ENCODE measurements at places on chromosomes 1 and 21.
A peak's percentile ranks its signal among the peaks of the same experiment; 100 is the strongest.

- peak; percentile 98 for DNase-seq
Measured at GRCh38 chr1:203206129-203206687, 19.7 kb upstream of the CHI3L1 start.

- no peak for DNase-seq
Measured at GRCh38 chr1:39787468-39787867, 1.2 kb downstream of the BMP8B start.

DNA sequence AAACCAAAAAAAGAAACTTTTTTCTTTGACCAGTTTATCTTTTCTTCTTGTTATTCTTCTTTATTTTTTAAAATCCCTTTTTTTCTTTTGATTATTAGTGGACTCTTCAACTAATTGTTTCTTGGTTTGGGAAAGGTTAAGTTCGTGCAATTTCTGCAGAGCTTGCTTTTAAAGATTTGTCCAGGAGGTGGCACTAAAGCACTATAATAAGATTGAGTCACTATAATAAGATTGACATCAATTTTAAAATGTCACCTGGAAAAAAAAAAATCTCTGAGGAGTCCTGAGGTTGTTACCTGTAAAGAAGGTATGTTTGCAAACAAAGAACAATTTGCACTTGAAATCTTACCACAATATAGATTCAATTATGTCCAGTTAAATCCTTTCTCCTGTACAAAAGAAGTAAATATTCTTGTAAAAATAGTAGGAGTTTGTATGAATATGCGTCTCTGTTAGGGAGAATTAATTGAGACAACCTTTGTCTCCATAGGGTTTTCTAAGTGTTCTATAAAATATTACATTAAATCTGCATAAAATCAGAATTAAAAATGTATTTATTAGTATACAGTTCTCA is 166.7 kb downstream of the ADGRL4 start:
- DNase-seq: peak; percentile 73

- no peak for DNase-seq
Measured at GRCh38 chr1:48841966-48842365, 65.3 kb upstream of the BEND5 start.

DNA sequence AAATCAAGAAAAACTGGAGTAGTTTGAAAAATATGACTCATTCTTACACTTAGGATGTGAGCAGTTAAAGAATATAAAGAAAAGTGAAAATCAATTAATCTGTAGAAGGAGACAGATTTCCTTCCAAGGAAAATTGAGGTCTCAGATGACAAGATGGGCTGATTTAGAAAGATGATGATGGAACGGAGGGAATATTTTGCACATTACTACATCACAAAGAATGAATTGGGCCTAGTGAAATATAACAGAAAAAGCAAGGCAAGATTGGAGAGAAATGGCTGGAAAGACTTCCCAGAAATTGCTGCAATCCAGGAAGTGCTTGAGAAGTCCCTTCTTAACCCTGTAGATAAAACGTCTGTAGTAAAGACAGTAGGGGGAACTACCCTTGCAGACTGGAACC is 169.1 kb upstream of the SYT6 start:
- no peak for DNase-seq
